ENCODE measurements at places on chromosomes 1 and 21.

DNA sequence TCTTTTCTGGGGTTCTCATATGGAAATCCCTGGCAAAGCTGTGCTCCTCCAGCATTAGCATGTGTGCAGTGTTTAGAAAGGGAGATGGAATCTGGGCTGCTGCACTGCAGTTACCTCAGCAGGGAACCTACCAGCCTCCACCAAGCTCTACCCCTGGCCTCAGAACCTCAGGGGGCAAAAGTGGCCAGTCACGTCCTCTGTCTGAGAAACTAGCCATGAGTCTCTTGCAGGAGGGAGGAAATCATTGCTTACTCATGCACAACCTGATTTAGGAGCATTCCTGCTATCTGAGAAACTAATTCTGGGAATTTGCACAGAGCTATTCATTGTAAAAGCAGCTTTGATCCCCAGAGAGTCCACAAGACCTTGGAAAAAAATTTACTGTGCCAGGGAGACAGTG, 80.6 kb upstream of the IPO9 start:
- H3K27me3 ChIP-seq = peaks cover 21% of the 10 kb centered on the region
- no peaks in the 10 kb centered on the region for H3K36me3 ChIP-seq
- no peak for ATAC-seq
- H3K4me1 ChIP-seq = peaks cover 12% of the 10 kb centered on the region

DNA sequence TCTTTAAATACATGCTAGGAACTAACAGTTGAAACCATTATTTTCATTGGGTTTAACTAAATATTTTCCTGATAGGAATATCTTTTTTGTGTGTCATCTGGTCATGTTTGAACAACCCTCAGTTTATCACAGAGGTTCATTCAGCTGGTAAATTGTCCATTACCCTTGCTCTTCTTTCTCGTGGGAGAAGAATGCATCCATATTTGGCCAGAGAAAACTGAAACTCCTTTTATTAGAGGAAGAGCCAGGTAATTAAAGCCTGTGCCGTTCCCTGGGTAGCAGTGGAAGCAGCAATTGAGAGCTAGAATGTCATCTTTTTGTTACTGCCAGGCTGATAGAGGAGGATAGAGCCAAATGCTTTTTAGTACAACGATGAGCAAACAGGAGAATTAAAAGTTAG, 587.2 kb upstream of the ZRANB2 start:
- no peaks in the 10 kb centered on the region for H3K4me1 ChIP-seq
- H3K27ac ChIP-seq = no peak overlapping the region
- no peak overlapping the region for H3K4me3 ChIP-seq
- no peaks in the 10 kb centered on the region for H3K27me3 ChIP-seq
- no peaks in the 10 kb centered on the region for H3K36me3 ChIP-seq

- no peak overlapping the region for H3K27ac ChIP-seq
- H3K36me3 ChIP-seq = peaks cover 43% of the 10 kb centered on the region
- no peak for ATAC-seq
- H3K4me1 ChIP-seq = no peaks in the 10 kb centered on the region
These were observed 16.1 kb downstream of the USP1 start for GRCh38 chr1:62452951-62453350.

GRCh38 chr1:200896531-200897196, 2.0 kb downstream of the INAVA start:
- H3K27me3 ChIP-seq = peaks cover 45% of the 10 kb centered on the region
- peaks cover 33% of the 10 kb centered on the region for H3K4me1 ChIP-seq
- no peaks in the 10 kb centered on the region for H3K36me3 ChIP-seq
- no peak overlapping the region for H3K27ac ChIP-seq
- H3K4me3 ChIP-seq = no peak overlapping the region

Data from stimulated activated memory B cell treated with anti-CD40 and anti-IgM and Interleukin-4, amounts not matched to agents 10 μg/mL and 1 μg/mL and 100 μg/mL, for 72 hours (primary cell).